HS-5 (cell line): ENCODE measurements at places on chromosomes 7 and 10.

GRCh38 chr10:86287110-86287793 is 79.3 kb downstream of the GRID1 start:
- no peak for DNase-seq

DNA sequence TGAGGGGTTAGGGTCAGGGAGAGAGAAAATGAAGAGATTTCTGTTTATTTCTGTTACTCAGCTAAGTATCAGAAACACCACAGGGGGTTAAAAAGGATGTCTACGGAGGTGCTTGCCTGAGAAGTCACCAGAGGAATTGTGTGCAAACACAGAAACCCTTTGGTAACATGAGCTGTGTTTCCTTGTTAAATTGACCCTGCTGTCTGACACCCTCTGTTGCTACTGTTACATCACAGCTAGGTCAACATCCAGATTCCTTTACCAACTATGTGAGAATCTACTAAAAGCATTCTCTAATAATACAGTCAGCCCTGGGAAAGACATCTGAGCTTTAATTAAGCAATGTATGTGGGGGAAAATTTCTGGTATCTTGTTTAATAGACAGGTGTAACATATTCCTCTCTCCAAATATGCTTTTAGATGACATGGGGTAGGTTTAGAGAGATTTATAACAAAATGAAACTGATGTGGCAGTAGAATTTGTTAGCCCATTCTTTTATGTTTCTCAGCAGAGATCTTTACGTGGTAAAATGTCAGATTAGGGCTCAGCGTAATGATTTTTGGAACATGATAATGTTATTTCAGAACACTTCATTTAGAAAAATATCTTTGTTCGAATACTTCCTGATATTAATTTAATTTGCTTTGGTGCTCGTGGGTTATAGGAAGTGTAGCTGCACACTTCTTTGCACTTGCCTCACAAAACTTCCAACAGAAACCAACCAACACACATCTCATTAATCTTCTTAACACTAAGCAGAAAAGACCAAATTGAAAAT is 168.0 kb upstream of the AHR start:
- DNase-seq = no peak

DNA sequence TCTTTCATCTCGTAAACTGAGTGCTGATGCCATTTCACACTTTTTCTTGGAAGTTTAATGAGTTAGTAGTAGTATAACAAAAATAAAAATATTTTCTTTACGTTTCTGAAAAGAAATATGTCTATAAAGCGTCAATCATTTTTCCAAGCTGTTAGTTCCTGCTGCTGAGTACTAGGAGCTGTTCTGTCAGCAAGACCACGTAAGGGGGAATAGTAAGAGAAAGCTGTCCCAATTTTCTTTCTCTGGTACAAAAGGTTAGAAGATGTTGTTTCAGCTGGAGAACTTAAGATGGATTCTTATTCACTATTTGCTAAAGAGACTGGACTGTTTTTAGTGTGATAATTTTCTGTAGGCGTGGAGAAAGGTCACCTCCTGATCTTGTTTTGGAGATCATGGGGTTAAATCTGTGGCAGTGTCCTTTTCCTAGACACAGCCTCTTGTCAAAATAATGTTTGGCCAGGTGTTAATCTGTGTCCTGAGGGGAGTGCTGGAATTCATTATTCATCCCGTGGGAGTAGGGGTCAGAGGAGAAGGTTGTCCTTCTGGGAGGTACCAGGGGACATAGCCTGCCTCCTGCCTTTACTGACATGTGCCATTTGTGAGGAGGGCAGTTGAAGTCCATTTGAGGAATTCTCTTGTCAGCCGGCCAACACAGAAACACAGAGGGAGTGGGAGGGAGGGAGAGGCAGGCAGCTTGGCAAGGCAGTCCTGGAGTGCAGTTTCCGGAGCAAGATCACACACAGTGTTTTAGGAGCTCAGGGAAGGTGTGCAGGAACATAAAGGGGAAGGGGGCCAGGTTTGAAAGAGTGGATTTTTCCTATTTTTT is 368.7 kb downstream of the AUTS2 start:
- no peak for DNase-seq

GRCh38 chr10:104582602-104582951 is 58.5 kb upstream of the SORCS3 start:
- peak; percentile 4 for DNase-seq

DNA sequence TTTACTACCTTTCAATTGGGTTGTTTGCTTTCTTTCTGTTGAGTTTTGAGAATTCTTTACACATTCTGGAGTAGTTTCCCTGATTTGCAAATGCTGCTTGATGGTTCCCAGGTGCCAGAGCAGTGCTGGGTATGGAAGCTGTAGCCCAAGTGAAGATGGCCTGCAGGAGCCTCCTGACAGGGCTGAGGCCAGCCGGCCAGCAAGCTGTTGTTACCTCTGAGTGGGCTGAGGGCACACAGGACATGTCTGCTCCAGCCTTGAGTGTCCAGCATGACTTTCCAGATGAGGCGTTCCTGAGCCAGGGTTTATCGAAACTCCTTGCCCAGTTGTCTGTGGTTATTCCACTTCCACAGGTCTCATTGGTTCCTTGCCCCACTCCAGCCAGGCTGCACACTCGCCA is 164.6 kb upstream of the TNS3 start:
- DNase-seq = no peak

DNA sequence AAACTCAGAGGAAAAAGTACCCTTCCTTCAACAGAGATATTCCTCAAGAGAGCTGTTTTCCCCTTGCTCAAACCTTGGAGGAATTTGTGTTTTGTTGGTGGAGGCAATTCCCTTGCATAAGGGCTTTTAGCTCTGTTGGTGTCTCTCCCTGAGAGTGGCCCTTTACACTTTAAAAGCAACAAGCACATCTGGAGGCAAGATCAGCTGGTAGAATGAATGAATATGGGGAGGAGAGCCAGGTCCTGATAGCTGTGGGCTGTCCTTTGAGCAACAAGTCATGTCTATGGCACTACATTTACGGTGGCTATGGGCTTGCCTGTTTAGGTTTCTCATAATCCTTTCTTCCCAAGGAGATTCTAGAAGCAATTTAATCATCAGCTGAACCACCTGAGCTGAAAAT is 384.0 kb downstream of the SORCS3 start:
- no peak for DNase-seq

GRCh38 chr7:128103498-128104107 is 72.4 kb upstream of the LRRC4 start:
- DNase-seq = no peak

- no peak for DNase-seq
Measured at GRCh38 chr7:33558549-33559323, 346.6 kb upstream of the BMPER start.

GRCh38 chr10:95291365-95292039 is 699 bp upstream of the PDLIM1 start:
- DNase-seq = no peak

- no peak for DNase-seq
Measured at GRCh38 chr7:151351027-151351426, 9.4 kb downstream of the NUB1 start.

- DNase-seq = no peak
Measured at GRCh38 chr7:7609330-7609729, 31.2 kb upstream of the UMAD1 start.

- DNase-seq = peak; percentile 24
Measured at GRCh38 chr10:110802090-110802489, 69.6 kb upstream of the PDCD4 start.

DNA sequence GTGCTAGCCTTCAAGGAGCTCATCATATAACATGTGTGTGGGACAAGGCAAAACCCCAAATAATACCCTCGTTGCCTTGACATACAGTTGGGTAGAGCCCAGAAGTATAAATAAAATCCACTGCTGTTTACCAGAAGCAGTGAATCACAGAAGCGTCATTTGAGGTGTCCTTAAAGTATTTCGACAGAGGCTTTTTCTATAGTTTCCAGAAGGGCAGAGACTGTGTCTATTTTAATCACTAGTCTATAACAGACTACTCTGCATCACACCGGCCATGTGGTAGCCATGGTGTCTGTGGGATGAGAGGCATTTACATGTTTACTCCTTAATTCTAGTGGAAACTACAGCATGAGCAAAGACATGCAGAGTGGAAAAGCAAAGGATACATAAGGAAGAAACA is 131.3 kb downstream of the CTTNBP2 start:
- no peak for DNase-seq

GRCh38 chr10:110576220-110576619 is 8.7 kb downstream of the SMC3 start:
- DNase-seq = peak; percentile 75

GRCh38 chr7:148561099-148561498 is 29.5 kb upstream of the C7orf33 start:
- DNase-seq = no peak

DNA sequence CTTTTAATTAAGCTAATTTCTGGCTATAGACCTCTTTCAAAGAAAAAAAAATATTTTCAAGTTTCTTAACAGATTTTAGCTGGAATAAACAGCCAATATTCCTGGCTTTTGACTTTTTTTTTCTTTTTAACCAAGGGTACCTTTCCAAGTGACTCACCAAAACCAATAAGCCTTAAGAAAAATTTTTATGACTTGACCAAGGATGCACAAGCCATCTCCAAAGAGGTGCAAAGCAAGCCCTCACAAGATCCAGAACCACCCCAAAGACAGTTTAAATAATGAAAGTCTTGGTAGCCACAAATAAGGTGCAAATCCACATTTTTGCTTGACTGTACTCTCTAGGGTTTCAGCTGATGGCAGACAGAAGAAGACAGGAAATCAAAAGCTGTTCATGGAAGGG is 76.5 kb downstream of the MAPK8 start:
- DNase-seq = no peak

DNA sequence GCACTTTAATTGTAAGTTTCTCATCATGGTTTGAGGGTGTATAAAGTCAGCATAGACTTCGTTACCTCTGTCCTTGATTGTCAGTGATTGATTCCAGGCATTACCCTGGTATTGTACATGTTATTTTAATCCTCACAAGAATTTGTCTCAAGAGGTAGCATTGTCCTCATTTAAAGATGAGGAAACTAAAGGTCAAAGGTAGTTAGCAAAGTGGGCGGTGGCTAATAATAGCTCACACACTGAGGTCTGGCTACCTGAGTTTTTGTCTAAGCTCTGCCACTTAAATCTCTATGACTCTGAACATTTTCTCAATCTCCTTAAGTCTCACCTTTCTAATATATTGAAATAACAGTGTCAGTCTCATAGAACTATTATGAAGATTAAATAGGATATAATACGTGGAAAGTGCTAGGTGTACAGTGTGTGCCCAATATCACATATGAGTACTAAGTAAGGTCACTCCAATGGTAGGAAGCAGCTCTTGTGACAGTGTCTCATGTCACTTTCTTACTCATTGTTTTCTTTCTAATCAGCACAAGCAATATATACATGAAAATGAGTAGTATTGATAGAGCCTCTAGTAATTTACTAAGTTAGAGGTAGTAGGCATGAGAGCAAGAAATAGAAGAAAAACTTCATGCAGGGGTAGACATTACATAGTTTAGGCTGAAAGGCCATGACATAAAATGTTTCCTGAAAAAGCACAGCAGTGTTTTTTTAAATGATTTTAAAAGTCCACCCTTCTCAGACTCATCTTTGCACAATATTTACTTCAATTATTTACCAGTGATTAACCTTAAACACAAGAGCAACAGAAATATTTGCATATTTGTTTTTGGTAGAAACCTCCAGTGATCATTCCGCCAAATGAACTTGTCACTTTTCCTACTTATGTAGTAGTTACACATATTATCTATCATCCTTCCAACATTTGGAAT is 21.0 kb downstream of the AHR start:
- DNase-seq = no peak

- no peak for DNase-seq
Measured at GRCh38 chr10:30821261-30821993, 191.9 kb upstream of the LYZL2 start.

GRCh38 chr10:84659497-84660439 is 331.4 kb downstream of the CCSER2 start:
- no peak for DNase-seq

DNA sequence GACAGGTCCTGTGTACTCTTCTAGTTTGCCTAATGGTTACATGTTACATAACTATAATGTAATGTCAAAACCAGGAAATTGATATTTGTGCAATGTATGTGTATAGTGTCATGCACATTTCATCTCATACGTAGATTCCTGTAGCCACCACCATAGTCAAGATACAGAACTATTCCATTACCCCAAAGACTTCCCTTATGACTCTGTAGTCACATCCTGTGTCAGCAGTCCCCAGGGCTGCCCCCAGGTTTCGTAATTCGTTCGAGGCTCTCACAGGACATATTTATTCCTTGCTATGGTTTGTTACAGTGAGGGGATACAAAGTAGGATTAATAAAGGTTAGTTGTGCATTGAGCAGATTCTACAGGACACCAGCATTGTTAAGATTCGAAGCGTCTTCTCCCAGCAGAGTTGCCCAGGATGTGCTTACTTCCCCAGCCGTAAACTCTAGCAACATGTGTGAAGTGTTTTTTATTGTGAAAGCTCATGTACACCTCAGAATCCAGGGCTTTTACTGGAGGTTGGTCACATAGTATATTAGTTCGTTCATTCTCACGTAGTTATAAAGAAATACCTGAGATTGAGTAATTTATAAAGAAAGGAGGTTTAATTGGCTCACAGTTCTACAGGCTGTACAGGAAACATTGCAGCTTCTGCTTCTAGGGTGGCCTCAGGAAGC is 18.6 kb downstream of the RABGEF1 start:
- no peak for DNase-seq

GRCh38 chr7:158372400-158373342 is 215.0 kb downstream of the PTPRN2 start:
- no peak for DNase-seq

GRCh38 chr7:573269-573932 is 53.8 kb upstream of the PDGFA start:
- no peak for DNase-seq

DNA sequence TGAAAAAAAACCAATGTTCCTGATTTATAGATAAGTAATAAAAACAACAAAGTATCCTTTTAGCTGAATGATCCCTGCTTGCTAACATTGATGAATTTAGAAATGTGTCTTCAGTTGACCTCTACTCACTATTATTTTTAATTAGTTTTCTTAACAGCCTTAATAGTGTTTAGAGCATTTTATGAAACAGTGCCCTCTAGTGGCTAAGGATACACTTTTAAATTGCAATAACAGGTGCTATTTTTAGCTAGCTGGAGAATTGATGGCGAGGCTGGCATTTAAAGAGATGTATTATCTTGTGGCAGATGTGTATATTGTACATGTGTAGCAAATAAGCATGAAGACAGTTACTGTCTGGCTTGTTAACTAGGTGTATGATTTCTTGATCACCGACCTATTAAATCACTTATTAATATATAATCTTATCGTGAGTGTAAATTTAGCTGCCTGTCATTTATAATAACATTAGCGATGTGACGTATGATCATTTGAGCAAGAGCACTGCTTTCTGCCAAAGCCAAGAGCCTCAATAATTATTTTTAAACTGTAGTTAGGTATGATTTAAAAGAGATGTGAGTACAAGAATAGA is 451.9 kb downstream of the DPP6 start:
- no peak for DNase-seq
